CD4-positive, CD25-positive, alpha-beta regulatory T cell (primary cell): ENCODE measurements at places on chromosomes 1 and 21. TPM values are rescaled to one million over a fixed set of nuclear protein-coding genes. Genes with fewer than 3 reads are reported as not detected.

Gene SELE
- polyA plus RNA-seq: 0.09 TPM

Gene KRTAP19-1
- not detected for polyA plus RNA-seq

Gene PRR9
- polyA plus RNA-seq: not detected

Gene IRF6
- 0.21 TPM for polyA plus RNA-seq
